ENCODE measurements at places on chromosomes 1 and 21.
A peak's percentile ranks its signal among the peaks of the same experiment; 100 is the strongest.

GRCh38 chr1:151501474-151501873, 9.7 kb upstream of the CGN start:
- no peak for DNase-seq

- DNase-seq: no peak
Measured at GRCh38 chr1:33903210-33903589, 39.3 kb downstream of the HMGB4 start.

DNA sequence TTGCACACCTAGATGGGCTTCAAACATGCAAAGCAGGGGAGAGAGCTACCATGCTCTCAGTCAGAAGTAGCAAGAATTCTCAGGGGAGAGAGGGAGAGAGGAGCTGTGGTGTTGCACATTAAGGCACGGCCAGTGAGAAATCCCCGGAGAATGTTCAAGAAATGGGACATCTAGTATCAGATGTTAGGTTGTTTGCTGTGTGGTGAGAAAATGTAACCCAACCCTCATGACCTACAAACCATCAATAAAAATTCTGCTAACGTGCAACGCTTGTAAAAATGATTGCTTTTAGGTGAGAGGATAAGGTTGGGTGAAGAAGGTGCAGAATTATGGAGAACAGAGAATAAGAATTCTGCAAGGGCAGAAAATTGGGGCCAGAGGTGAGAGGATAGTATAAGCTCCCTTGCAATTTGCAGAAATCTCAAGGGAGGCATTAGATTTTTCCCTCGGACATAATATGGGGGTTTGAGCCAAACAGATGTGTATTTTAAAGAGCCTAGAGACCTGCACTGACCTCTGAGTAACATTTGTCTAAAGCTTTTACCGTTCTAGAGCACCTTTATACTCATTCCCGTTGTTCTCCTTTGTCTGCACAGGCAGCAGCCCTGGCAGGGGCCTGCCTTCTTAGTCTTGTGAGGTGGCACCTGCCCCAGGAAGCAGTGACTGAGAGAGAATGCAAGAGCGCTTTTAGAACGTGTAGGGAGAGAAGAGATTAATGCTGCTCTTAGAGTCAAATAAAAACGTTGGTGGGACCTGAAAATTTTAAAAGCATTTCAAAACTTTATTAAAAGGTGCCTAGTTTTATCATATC, 25.4 kb upstream of the KIAA0040 start:
- DNase-seq: no peak

DNA sequence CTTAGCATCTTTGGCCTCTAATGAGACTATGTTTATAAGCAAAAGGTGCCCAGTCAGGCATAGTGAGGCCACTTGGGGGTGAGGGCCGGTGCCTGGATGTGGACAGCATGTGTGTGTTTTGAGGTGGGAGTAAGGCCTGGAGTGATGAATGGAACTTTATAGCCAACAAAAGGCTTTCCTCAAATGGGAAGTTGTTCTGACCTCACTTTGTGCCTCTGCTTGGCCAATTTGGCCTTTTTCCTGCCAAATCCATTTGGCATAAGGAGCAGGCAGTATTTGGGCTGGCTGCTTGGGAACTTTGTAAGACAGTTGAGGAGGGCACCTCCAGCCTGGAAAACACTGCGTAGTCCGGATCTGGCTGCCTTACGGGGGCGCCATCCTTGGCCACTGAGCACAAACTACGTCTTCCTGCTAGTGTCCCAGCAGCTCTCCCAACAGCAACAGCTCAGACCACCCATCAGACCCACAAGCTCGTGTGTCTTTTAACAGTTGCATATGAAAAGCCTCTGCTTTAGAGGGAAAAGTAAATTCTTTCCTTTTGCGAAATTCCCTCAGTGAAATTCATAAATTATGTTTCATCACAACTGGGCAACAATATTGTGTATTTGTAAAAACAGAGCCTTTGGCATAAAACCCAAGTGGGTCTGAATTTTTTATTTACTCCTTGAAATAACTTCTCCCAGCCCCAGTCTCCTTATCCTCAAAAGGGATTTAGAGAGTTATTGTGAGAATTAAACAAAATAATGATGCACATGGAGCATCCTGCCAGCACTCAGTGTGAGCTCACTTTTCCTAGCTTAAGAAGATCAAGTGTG, 322.9 kb downstream of the DISC1 start:
- DNase-seq: no peak

DNA sequence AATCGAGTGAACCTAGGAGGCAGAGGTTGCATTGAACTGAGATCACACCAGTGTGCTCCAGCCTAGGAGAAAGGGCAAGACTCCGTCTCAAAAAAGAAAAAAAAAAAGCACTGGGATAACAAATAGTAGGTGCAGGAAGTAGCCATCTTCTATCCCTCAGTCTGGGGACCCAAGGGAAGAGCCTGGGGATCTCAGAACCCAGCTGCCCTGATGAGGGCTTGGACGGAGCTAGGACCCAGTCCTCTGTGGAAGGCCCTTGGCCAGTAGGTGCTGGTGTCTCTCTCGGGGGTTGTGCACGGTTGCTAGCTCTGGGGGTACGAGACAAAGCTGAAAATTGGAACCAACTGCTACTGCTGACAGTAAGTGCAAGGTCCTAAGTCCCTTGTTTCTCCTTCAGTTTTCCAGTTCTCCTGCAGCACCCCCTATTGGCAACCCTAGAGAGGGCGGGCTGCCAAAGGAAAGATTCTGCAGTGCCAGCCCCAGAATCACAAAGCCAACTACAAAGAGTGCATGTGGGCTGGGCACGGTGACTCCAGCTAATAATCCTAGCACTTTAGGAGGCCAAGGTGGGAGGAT, 57.6 kb upstream of the KIF1B start:
- peak; percentile 47 for DNase-seq

DNA sequence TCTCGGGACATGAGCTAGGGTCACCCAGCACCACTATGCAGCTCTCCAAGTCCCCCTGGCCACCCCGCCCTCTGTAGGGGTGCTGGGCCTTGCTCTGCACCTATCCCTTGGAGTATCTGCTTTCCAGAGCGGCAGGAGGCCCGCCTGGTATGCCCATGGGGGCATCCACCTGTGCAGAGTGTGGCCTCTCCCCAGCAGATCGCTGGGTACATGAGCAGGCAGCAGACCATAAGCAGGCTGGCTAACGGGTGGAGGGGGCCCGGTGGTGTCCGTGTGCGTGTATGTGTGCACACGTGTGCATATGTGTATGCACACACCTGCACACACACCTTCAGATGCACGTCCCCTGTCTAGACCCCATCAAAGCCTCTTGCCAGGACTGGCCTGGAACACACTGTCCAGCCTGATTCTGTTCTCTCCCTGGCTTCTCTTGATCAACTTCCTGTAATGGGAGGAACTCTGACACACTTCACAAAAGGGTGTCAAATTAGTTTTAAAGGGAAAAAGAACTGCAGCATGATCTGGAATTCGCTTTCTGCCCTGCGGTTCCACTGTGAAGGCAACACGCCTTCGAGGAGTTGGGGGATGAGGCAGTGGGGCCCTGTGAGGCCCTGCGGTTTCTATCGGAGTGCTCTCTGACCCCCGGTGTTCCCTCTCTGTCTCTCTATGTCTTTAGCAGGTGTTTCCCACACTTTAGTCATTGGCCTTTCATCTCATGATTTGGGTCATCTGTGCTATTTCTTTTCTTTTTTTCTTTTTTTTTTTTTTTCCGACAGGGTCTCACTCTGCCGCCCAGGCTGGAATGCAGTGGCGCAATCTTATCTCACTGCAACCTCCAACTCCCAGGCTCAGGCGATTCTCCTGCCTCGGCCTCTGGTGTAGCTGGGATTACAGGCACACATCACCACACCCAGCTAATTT, 17.2 kb upstream of the NPHP4 start:
- DNase-seq: no peak

- no peak for DNase-seq
Measured at GRCh38 chr1:207486198-207486597, 9.8 kb upstream of the CR1 start.

DNA sequence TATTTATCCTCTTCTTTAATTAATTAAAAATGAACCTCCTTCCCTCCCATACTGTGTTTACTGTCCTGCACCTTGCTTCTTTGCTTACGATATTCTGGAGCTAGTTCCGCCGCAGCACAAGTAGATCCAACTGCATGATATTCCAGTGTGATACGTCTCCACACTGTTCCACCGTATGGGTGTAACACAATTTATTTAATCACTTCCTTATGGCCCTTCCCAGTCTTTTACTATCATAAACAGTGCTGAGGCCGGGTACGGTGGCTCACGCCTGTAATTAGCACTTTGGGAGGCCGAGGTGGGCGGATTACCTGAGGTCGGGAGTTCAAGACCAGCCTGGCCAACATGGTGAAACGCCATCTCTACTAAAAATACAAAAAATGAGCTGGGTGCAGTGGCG, 25.7 kb downstream of the CNST start:
- no peak for DNase-seq

DNA sequence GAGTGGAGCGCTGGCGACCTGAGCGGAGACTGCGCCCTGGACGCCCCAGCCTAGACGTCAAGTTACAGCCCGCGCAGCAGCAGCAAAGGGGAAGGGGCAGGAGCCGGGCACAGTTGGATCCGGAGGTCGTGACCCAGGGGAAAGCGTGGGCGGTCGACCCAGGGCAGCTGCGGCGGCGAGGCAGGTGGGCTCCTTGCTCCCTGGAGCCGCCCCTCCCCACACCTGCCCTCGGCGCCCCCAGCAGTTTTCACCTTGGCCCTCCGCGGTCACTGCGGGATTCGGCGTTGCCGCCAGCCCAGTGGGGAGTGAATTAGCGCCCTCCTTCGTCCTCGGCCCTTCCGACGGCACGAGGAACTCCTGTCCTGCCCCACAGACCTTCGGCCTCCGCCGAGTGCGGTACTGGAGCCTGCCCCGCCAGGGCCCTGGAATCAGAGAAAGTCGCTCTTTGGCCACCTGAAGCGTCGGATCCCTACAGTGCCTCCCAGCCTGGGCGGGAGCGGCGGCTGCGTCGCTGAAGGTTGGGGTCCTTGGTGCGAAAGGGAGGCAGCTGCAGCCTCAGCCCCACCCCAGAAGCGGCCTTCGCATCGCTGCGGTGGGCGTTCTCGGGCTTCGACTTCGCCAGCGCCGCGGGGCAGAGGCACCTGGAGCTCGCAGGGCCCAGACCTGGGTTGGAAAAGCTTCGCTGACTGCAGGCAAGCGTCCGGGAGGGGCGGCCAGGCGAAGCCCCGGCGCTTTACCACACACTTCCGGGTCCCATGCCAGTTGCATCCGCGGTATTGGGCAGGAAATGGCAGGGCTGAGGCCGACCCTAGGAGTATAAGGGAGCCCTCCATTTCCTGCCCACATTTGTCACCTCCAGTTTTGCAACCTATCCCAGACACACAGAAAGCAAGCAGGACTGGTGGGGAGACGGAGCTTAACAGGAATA, 4.2 kb downstream of the TFAP2E start:
- peak; percentile 82 for DNase-seq

DNA sequence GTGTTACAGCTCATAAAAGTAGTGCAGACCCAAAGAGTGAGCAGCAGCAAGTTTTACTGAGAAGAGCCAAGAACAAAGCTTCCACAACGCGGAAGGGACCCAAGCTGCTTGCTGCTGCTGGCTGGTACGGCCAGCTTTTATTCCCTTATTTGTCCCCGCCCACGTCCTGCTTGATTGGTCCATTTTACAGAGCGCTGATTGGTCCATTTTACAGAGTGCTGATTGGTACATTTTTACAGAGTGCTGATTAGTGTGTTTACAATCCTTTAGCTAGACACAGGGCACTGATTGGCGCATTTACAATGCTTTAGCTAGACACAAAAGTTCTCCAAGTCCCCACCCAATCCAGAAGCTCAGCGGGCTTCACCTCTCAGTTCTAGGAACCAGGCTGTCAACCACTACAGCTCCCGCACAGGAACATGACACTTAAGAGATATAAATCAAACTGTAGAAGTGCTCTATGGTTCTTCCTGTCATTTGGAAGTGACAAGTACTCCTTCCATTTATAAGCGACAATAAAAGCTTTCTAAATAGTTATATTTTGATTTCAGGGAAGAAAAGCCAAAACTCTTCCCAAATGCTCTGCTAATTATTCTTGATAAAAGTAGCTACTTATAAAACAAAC, 28.5 kb downstream of the RNF115 start:
- DNase-seq: no peak

DNA sequence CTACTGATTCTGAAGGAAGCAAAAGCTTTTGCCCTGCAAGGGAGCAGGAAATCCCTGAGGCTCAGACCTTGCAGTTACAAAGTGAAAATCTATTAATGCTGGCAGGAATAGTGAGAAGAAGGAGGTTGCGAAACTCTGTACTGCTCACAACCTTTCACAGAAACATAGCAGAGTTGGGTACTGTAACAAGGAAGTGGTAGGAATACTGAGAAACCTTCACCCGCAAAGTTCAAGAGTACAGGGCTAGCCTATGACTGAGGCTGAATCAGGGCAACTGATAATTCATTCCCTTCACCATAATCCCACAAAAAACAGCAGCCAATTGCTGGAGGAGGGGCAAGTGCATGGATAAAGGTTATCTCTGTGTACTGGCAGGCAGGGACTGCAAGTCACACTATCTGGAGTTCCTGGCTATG, 23.9 kb upstream of the KCTD3 start:
- no peak for DNase-seq

DNA sequence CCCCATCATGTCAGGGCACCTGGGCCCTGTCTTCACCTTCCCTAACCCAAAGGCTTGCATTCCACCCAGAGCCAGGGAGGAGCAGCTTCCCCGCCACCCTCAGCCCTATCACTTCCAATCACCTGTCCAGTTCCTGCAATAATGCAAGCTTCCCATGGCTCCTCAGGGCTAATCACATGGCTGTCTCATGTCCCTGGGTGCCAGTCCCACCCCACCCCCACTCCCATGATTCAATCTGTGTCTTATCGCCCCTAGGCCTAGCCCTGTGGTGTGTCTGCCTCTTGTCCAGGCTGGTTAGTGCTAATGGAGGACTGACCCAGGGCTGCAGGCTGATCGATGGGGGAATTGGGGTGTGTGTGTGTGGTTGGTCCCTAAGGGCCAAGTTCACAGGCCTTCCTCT, 11.0 kb upstream of the PEAR1 start:
- DNase-seq: no peak

DNA sequence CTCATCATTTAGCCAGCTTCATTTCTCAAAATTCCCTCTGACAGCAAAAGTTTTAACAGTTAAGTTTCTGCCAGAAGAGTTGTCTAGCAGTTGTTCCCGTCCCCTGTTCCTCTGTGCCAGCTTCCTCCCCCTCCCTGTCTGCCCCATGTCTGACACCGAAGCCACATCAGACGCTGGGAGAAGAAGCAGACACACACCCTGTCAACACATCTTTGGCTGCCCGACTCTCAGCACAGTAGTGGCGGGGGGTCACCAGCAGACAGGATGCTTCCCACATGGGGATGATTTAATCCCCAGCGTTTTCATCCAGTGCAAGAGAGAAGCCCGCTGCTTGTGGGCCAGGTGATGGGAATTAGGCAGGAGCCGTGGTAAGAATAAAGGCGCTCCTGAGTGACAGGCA, 379.4 kb upstream of the RUNX1 start:
- no peak for DNase-seq
